ENCODE measurements at places on chromosomes 6 and 20. TPM values are rescaled to one million over a fixed set of nuclear protein-coding genes. Genes with fewer than 3 reads are reported as not detected.

Gene FAXC
- 1.1 TPM for polyA plus RNA-seq

Gene SLC22A23
- 7.2 TPM for polyA plus RNA-seq

Gene PNPLA1
- polyA plus RNA-seq = 0.02 TPM

Gene CITED2
- polyA plus RNA-seq = 116 TPM

Gene HUS1B
- polyA plus RNA-seq = 0.09 TPM
